Myocyte (in vitro differentiated cells): ENCODE measurements at places on chromosomes 11 and 22.

DNA sequence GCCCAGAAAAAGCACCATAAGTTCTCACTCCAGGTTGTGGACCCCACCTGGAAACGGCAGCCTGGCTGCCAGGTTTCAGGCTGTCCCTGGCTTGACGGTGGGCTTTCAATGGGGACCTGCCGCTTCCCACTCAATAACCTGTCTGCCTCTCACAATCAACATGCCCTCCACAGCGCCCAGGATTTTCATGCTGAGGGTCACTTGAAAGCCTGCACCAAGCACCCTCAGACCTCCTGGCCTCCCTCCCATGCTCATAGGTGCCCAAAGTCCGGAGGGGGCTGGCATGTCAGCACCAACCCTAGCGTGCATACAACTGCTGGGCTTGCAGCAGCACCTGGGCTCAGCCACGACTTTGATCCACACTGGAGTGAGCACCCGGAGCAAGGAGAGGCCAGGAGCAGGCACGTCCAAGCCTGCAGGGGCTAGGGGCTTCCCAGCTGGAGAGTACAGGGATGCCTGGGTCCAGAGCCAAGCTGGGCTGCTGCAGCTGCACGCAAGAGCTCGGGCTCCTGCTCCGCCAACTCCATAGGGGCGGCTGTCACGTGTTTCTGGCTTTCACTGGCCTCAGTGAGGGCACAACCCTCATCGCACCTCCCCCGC is 1214.3 kb upstream of the RAG2 start:
- DNase-seq, result no peak

- no peak for DNase-seq
Observed at GRCh38 chr11:63763496-63764339, 4.9 kb downstream of the ZFTA start.

DNA sequence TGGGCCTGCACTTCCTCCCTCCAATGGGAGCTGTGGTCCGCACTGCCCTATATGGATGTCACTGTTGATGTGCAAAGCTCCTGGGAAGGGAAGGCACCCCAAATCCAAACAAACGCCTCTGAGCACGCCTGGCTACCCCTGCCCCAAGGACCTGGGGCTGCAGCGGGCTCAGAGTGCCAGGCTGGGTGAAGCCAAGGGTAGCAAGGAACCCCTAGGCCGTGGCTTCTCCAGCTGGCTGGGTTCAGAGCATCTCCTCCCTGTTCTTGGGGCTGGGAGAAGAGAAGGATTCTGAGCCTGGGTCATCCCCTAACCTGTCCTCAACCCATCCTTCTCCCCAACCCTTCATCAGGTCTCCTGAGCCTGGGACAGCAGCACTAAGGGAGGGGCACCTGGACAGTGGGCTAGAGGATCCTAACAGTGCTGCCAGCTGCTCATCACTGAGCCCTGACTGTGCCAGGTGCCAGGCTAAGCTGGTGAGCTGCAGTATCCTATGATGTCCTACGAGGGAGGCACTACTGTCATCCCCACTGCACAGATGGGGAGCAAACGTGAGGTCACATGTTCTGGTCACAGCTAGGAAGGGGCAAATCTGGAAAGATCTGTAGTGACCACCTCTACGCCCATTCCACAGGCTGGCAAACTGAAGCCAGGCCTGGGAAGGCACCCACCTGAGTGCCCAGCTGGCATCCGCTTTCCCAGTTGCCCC is 3.0 kb downstream of the SSTR3 start:
- DNase-seq, result no peak

DNA sequence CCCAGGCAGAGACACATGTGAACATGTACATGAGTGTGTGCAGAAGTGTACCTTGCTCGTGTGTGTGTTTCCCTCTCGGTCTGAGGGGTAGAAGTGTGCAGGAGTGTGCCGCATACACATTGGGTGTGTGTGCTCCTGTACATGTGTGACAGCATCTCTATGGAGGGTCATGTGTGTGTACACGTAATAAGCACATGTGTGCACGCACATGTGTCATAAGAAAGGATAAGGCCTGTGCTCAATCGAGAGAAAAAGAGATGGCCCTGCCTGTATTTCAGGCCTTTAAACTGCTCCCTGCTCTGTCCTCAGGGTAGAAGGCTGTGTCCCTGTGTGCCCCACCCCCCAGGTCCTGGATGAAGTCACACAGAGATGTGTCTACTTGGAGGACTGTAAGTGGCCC is 61.8 kb downstream of the OTOG start:
- no peak for DNase-seq

DNA sequence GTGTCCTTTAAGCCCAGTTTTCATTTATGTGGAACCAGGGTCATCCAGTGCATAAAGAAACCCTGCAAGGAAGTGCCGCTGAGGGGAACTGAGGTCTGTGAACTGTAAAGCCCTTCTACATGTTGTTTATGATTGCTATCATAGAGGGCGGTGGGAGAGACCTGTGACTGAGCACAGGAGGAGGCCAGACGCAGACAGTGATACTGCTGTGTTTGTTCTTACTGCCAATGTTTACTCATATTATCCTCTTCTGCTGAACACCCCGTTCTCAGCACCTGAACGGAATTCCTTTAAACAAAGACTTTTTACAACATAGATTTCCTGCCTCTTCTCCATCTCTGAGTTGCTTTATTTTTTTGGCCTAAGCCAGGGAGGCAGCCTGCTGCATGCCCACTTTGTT is 967 bp upstream of the GALNT18 start:
- DNase-seq, result no peak

DNA sequence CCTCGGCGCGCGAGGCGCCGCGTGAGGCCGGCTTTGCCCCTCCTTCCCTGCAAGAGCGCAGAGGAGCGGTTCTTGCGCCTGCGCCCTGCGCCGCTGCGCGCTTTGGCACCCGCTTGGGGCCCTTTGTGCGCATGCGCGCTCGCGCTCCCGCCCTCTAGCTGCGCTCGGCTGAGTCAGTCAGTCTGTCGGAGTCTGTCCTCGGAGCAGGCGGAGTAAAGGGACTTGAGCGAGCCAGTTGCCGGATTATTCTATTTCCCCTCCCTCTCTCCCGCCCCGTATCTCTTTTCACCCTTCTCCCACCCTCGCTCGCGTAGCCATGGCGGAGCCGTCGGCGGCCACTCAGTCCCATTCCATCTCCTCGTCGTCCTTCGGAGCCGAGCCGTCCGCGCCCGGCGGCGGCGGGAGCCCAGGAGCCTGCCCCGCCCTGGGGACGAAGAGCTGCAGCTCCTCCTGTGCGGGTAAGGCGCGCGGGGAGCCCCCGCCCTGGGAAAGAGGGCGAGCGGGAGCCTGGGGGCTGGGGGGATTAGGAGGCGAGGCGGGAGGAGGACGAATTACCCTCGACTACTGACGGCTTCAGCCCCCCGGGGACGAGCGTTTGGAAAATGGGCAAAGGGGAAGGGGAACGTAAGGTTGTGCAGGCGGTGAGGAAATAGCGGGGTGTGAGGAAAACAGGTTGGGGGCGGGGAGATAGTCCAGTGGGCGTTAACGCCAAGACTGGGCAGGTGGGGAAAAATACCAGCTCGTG is at the start of gene RTN3:
RTN3 (plus strand) TSS at position 180 of the 745 bp plus-strand sequence; CDS start at position 317, 137 bp downstream.
- DNase-seq, result peak; percentile 98

GRCh38 chr22:30947173-30947815 is 21.3 kb downstream of the MORC2 start:
- DNase-seq, result no peak

- no peak for DNase-seq
Observed at GRCh38 chr11:131792243-131792642, 421.8 kb downstream of the NTM start.

GRCh38 chr11:122210367-122210997 is 94.5 kb upstream of the BLID start:
- no peak for DNase-seq

GRCh38 chr22:48180631-48181030 is 1418.2 kb downstream of the TBC1D22A start:
- DNase-seq, result no peak

GRCh38 chr11:45663486-45664375 is 1.7 kb downstream of the CHST1 start:
- no peak for DNase-seq

GRCh38 chr22:40976866-40977700 is 25.9 kb downstream of the RBX1 start:
- no peak for DNase-seq

DNA sequence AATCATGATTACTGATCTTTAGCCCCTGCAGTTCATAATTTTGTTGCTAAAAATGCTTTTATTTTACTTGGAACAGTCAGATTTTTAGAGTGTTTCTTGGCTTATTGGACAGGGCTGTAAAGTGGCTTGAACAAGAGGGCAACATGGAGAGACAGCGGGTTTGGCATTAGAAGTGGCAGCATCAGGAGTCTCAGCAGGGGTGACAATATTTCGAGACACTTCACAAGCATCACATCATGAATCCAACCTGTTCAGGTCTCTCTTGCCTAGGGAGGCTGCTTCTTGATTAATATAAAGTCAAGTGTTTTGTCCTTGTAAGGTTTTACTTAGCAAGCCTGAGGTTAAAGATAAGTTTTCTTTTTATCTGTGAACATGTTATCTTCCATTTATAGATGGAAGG is 2249.5 kb downstream of the LRRC4C start:
- no peak for DNase-seq

- no peak for DNase-seq
Observed at GRCh38 chr22:49595465-49596078, 232.1 kb downstream of the BRD1 start.
